CD8-positive, alpha-beta memory T cell (primary cell): ENCODE measurements at places on chromosomes 16 and 17. TPM values are rescaled to one million over a fixed set of nuclear protein-coding genes. Genes with fewer than 3 reads are reported as not detected.

Gene SAMD14
- total RNA-seq, result 0.92 TPM

Gene GDPD1
- 2.6 TPM for total RNA-seq

Gene KRT37
- total RNA-seq, result not detected

Gene ASB16
- total RNA-seq, result not detected

DNA sequence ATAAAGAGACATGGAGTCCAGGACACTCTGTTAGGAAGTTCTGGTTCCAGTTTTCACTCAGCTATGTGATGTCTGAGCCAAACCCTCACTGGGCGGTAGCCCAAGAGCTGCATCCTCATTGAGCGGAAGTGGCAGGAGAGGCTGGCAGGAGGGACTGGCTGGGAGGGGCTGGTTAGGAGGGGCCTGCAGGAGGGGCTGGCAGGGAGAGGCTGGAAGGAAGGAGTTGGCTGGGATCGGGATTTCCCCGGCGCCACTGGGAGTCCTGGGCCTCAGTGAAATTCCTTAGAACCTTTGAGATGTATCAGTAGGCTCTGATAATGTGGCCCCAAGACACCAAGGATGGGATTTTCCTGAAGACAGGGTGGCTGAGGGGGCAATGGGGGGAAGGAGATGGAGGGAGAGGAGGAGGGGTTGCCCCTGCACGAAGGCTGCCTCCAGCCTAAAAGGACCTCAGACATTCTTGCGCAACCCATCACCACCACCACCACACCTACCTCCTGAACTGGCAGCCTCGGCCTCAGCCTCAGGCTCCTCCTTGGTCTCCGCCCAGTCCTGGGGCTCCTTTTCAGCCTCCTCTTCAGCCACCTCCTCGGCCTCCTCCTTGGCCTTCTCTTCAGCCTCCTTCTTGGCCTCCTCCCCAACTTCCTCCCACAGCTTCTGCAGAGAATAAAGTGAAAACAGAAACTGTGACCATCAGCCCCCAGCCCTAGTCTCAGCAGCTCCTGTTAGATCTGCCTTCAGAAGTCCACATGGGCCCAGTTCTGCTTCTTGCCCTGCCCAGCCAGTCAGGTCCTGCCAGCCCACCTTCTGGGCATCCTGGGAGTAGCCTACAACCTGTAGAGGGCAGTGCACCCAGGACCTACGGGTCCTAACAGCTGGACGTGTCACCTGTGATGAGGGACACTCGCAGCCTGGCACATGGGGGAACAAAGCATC is 31.7 kb downstream of the CNGB1 start:
- no peak for DNase-seq

DNA sequence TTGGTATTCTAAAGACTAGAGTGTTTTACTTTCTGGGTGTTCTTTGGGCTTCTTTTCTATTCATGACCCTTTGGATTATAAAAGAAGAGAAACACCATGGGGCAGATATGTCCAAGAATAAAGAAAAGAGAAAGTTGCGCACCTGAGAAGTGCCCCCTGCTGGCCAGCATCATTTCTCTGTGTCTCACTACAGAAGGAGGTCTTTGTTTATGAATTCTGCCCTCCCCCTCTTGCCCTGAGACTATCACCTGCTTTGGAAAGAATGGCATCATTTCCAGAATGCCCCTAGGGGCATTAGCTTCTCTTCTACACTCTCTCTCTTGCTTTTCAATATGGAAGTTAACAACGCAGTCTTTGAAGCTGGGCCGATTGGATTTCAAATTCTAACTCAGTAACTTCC is 45.0 kb downstream of the CDH13 start:
- no peak for DNase-seq

DNA sequence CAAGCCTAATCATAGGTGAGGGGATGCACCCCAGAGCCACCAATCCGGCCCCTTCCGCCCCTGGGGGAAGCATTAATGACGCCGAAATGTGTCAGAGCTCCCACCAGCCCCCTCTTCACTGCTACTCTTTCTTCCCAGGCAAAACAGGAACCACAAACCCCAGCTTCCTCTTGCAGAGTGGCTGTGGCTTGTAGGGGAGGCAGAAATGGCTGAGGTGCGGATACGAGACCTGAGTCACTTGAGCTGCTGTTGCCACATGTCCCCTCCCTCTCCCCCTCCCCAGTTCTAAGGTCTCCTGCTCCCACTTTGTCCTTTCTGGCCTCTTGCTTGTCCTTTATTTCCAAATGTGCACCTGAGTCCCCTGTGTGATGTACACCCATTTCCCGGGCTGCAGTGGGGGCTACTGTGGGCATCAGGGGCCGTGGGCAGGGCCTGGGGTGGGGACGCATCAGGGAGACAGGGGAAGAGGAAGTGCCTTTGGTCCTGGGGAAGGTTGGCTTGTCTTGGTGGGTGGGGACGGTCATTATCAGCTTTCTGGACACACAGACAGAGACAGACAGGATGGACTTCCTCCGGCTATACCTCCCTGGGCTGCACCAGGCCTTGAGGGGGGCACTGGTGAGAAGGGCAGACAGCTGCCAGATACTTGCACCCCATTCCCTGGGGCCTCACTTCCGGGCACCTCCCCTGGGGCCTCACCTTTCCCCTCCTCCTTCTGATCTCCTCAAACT is at the start of gene APOBR:
Gene APOBR, plus strand, starts transcription at position 523 of the 731 bp plus-strand sequence. Its CDS starts 39 bp downstream, at position 562.
- DNase-seq, result peak; percentile 96

DNA sequence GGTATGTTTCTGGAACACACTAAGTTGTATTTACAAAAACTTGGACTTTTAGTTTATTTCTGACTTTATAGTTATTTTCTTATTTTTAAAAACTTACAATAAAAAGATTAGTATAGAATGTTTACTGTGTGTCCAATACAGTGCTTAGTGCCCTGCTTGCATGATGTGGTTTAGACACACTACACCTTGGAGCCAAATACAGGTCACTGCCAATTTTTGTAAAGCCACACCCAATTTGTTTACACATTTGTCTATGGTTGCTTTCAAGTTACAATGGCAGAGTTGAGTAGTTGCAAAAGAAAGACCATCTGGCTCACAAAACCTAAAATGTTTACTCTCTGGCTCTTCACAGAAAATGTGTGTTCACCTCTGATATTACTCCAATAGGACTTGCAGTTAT is 807.1 kb downstream of the KCNJ2 start:
- no peak for DNase-seq

DNA sequence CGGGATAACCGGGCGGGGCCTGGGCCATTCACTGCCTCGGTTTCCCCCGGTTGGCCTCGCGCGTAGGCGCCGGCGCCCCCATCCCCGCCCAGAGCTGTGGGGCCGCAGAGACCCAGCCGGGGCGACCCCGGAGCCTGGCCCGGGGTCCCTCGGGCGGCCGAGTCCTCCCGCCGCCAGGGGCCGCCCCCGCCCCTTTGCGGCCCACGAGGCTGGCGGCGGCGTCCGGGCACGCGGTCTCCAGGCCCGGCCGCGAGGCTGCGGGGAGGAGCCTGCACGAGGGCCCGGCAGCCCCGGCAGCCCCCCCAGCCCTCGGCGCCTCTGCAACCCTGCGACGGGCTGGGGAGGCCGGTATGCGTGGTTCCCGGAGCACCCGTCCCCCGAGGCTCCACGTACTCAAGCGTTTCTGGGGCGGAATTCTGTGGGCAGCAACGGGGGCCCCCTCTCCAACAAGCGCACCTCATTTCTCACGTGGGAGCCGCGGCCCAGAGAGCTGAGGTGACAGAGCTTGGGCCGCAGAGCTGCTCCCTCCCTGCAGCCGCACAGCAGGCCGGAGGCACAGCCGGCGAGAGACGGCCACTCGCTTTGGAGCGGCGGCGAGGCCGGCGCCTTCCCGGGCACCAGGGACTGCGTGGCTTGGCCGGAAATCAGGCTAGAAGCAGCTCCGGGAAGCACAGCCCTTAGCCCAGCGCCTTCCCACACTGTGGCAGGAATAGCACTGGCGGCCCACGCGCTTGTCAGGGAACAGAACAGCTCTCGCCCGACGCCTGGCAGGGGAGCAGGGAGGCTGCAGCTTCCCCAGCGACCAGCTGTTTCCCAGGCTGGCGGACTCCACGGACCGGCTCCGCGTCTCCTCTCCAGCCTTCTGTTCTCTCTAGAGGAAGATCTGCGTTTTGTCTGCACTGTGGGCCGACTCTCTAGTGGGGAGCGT is 867 bp upstream of the LIMD2 start:
- peak; percentile 64 for DNase-seq

DNA sequence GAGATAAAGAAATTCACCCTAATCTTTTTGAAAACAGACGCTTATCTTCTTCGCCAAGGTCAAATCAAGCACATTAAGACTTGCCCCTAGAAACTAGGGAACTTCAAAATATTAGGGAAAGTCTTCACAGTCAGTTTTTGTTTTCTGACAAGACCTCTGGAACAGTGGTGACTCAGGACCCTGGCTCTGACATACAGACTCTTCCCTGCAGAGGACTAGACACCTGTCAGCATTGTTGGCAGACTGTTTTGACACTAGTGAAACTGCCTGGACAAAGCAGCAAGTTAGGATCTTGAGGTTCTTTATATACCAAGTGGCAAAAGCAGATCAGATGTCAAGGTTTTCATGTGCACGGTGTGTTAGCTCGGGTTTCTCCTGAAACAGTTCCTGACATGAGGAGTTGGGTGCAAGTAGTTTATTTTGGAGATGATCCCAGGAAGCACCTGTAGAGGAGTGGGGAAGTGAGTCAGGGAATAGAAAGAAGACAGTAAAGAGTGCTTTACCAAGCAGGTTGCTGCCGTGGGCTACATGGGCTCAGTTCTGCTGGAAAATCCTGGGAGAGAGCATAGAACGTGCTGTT is 182.0 kb upstream of the IRX5 start:
- no peak for DNase-seq

GRCh38 chr17:82973456-82974135 is 105.8 kb upstream of the METRNL start:
- no peak for DNase-seq

DNA sequence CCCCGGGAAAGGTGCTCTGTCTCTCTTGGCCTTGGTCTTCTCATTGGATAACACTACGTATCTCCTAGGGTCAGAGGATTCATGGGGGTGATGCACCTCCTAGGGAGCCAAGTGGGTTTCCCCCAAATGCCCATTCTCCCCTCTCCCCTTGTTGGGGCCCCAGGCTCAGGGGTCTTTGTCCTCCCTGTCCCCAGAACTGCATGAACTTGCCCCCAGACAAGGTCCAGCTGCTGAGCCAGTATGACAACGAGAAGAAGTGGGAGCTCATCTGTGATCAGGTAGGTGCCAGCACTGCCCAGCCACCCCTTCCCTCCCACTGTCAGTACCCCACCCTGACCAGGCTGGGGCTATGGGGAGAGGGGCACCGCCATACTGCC is 8.7 kb downstream of the FMNL1 start:
- DNase-seq, result no peak

DNA sequence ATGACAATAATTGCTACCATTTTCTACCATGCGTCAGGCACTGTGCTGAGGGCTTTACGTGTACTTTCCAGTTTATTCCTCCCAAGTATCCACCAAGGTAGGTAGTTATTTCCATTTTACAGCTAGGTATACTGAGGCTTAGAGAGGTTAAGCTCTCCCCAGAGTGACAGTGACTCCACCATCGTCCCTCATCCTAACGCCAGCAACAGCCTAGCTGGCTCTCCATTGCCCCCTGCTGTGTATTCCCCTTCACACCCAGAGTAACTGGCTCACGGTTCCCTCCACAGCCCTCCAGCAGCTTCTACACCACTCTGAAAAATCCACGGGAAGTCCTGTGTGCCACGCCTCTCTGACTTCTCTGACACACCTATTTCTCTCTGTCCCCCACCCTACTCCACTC is 7.1 kb upstream of the ASGR1 start:
- no peak for DNase-seq

GRCh38 chr16:83185902-83186301 is 559.1 kb downstream of the CDH13 start:
- no peak for DNase-seq

- peak; percentile 67 for DNase-seq
These were observed at the start of gene ZFP3 for GRCh38 chr17:5078106-5079028. TSS of gene ZFP3 (plus strand) at chr17:5078467. CDS start at chr17:5091505, 13,038 bp downstream.

DNA sequence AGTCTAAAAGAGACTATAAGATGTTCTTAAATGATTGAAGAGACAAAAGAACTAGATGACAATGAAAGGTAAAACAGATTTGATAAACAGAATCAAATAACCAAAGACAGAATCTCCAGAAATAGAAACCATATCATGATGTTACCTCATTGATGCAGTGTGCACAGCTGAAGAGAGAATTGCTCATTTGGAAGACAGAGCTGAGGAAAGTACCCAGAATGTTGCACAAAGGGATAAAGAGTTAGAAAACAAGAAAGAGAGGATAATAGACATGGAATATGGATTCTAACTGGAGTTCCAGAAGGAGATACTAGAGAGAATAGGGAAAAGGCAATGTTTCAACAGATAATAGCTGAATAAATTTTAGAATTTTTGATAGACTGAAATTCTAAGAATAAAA is 47.9 kb downstream of the CYLD start:
- DNase-seq, result no peak

DNA sequence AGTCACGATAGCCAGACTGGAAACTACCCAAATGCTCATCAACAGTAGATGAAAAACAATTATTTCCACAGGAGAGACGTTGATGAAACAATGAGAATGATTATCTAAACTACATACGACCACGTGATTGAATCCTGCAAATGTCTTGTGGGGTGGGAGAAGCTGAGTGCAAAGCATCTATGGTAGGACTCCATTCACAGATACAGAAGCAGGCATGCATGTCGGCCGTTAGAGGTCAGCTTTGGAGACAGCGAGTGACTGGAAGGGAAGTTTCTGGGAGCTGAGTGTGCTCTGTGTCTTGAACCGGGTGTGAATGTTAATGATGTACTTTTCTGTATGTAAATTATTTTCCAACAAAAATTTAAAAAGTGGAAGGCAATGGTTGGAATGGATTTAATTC is 71.5 kb upstream of the DNAJA2 start:
- DNase-seq, result no peak

GRCh38 chr16:23920899-23921298 is 85.1 kb downstream of the PRKCB start:
- DNase-seq, result no peak

- DNase-seq, result peak; percentile 8
These were observed 681 bp downstream of the USP43 start for GRCh38 chr17:9645851-9646545.

- no peak for DNase-seq
These were observed 155.8 kb upstream of the GSE1 start for GRCh38 chr16:85457366-85457765.
